Calu3 (cell line): ENCODE measurements at places on chromosomes 4 and X. TPM values are rescaled to one million over a fixed set of nuclear protein-coding genes. Genes with fewer than 3 reads are reported as not detected.
A peak's percentile ranks its signal among the peaks of the same experiment; 100 is the strongest.

The IL2RG gene
- 0.57 and 3.6 TPM in 2 replicates for total RNA-seq

The TMSB15A gene
- total RNA-seq: 1.8 and 1.9 TPM in 2 replicates

The FAM236B gene
- not detected in 2 replicates for total RNA-seq

The NRK gene
- total RNA-seq: not detected in 2 replicates

The DCAF8L2 gene
- not detected in 2 replicates for total RNA-seq

The KDR gene
- total RNA-seq: 0.09 TPM in 1 of 2 replicates, not detected in the other

The NUDT9 gene
- total RNA-seq: 15.7 and 16.8 TPM in 2 replicates

The CLCN5 gene
- 13.6 and 19.1 TPM in 2 replicates for total RNA-seq

The TIMM8A gene
- total RNA-seq: 30.9 and 31.1 TPM in 2 replicates

The MAGEA11 gene
- not detected in 2 replicates for total RNA-seq

The LPAR4 gene
- total RNA-seq: not detected in 2 replicates

The TDO2 gene
- total RNA-seq: not detected in 2 replicates

The CLDN24 gene
- total RNA-seq: not detected in 2 replicates

The RAB33A gene
- not detected in 2 replicates for total RNA-seq

GRCh38 chrX:30831082-30831481 lies 58.0 kb downstream of the TAB3 start:
- H3K27me3 ChIP-seq: no peaks in the 10 kb centered on the region
- no peak overlapping the region for H3K27ac ChIP-seq
- no peaks in the 10 kb centered on the region for H3K4me1 ChIP-seq
- H3K36me3 ChIP-seq: peaks cover 4% of the 10 kb centered on the region
- DNase-seq: no peak

DNA sequence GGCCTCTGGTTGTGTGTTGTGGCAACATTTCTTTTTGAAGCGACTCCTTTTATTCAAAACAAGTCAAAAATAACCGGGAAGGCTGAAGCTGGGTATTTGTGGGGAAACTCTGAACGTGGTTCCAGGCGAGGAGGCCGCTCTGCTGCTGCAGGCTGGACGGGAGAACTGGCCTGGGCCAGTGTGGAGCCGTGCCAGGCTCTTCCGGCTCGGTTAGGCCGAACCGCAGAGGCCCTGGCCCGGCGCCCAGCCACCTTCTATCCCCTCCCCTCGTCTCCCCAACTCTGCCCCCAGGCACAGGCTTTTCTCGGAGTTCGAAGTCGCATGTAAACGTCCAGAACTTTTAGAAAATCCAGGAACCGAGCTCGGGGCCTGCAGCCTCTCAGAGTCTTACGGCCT lies 2.4 kb upstream of the BCOR start:
- DNase-seq: peak; percentile 39
- H3K36me3 ChIP-seq: peaks cover 50% of the 10 kb centered on the region
- no peaks in the 10 kb centered on the region for H3K27me3 ChIP-seq
- H3K4me1 ChIP-seq: peaks cover under 1% of the 10 kb centered on the region

GRCh38 chrX:43656005-43656494 lies at the start of gene MAOA:
Gene MAOA (plus strand): TSS chrX:43656299. CDS start chrX:43656342, 43 bp downstream.
- DNase-seq: peak; percentile 28
- peak within 1 kb of the TSS; percentile 71 for H3K4me3 ChIP-seq
- no peaks in the 10 kb centered on the region for H3K27me3 ChIP-seq

DNA sequence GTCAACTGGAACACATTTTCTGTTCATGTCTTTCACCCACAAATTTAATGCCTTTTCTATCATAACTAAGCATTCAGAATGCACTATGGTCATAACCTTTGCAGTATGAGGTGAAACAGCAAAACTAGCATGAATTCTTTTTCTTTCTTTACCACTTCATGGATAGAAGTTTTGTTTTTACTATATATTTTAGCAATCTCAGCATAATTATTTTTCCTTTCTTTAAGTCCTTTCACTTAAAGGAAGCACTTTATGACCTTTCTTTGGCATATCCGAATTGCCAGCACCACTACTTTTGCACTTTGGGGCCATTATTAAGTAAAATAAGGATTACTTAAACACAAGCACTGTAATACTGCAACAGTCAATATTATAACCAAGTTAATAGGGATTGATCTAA lies 115.1 kb upstream of the DKK2 start:
- no peak for DNase-seq
- no peaks in the 10 kb centered on the region for H3K4me1 ChIP-seq
- no peaks in the 10 kb centered on the region for H3K27me3 ChIP-seq
- no peak overlapping the region for H3K4me3 ChIP-seq
- no peak overlapping the region for H3K27ac ChIP-seq
- no peaks in the 10 kb centered on the region for H3K36me3 ChIP-seq

GRCh38 chrX:120797188-120797851 lies 78.3 kb downstream of the CT47B1 start:
- H3K4me3 ChIP-seq: no peak overlapping the region
- H3K4me1 ChIP-seq: peaks cover 10% of the 10 kb centered on the region
- H3K36me3 ChIP-seq: no peaks in the 10 kb centered on the region
- no peak for DNase-seq

- H3K36me3 ChIP-seq: peaks cover 63% of the 10 kb centered on the region
- DNase-seq: no peak
- H3K4me1 ChIP-seq: no peaks in the 10 kb centered on the region
- no peak overlapping the region for H3K4me3 ChIP-seq
- no peaks in the 10 kb centered on the region for H3K27me3 ChIP-seq
- H3K27ac ChIP-seq: no peak overlapping the region
Measured at GRCh38 chr4:1234309-1234695, 14.6 kb downstream of the CTBP1 start.

GRCh38 chr4:152616804-152617203 lies 63.0 kb downstream of the TMEM154 start:
- H3K4me1 ChIP-seq: peaks cover 12% of the 10 kb centered on the region
- no peak overlapping the region for H3K27ac ChIP-seq
- no peaks in the 10 kb centered on the region for H3K36me3 ChIP-seq
- no peak overlapping the region for H3K4me3 ChIP-seq
- no peaks in the 10 kb centered on the region for H3K27me3 ChIP-seq
- no peak for DNase-seq

GRCh38 chrX:124530803-124531202 lies 184.4 kb downstream of the SH2D1A start:
- H3K36me3 ChIP-seq: no peaks in the 10 kb centered on the region
- no peak overlapping the region for H3K4me3 ChIP-seq
- peaks cover 14% of the 10 kb centered on the region for H3K27me3 ChIP-seq
- H3K27ac ChIP-seq: no peak overlapping the region

- no peak for DNase-seq
- H3K4me1 ChIP-seq: no peaks in the 10 kb centered on the region
- no peaks in the 10 kb centered on the region for H3K36me3 ChIP-seq
- no peaks in the 10 kb centered on the region for H3K27me3 ChIP-seq
Measured at GRCh38 chr4:161376275-161376674, 787.5 kb downstream of the FSTL5 start.

- no peaks in the 10 kb centered on the region for H3K4me1 ChIP-seq
- no peak for DNase-seq
- no peaks in the 10 kb centered on the region for H3K36me3 ChIP-seq
Measured at GRCh38 chr4:96073461-96073860, 233.6 kb downstream of the PDHA2 start.

- H3K36me3 ChIP-seq: no peaks in the 10 kb centered on the region
- H3K27me3 ChIP-seq: no peaks in the 10 kb centered on the region
- no peak for DNase-seq
- H3K4me1 ChIP-seq: no peaks in the 10 kb centered on the region
- no peak overlapping the region for H3K4me3 ChIP-seq
Measured at GRCh38 chr4:52979020-52979419, 116.9 kb downstream of the RASL11B start.

DNA sequence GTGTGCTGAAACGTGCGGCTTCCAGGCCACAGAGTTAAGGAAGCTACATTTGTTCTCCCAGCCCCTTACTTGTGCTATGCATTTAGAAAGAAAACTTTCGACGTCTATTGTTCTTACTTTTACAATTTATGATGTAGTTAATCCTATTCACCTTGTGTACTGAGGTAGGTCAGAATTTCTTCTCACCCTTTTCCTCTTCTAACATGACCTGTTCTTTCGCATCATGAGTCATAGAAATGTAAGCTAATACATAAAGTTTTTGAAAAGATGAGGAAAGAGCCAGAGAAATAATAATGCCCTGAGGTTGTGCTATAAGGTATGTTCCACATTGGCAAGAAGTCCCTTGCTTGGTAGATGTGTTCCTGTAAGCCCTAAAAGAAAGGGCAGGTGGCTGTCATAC lies 298.3 kb downstream of the TRIML1 start:
- H3K27ac ChIP-seq: peak overlapping the region; percentile 67
- no peak for DNase-seq
- peak overlapping the region; percentile 11 for H3K4me3 ChIP-seq
- H3K27me3 ChIP-seq: no peaks in the 10 kb centered on the region
- H3K4me1 ChIP-seq: peaks cover 31% of the 10 kb centered on the region

- peaks cover 13% of the 10 kb centered on the region for H3K27me3 ChIP-seq
- H3K36me3 ChIP-seq: no peaks in the 10 kb centered on the region
- H3K4me3 ChIP-seq: no peak overlapping the region
Measured at GRCh38 chr4:5921101-5921980, 28.5 kb upstream of the CRMP1 start.

DNA sequence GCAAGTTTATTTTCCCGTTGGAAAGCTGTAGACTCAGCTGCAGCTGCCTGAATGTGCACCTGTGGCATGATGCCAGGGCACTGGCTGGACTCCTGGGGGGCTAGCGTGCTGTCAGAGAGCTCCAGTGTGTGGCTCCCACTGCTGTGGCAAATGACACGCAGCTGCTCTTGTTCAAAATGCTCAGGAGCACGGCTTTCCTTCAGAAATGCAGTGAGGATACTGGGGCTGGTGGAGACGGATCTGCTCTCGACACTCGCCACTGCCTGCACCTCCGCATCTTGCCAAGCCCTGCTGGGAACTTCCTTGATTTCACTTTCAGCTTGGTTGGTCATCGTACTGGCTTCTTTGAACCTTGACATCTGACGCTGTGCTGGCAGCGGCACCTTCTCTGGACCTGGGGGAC lies 58.7 kb downstream of the GPRIN3 start:
- no peaks in the 10 kb centered on the region for H3K4me1 ChIP-seq
- H3K36me3 ChIP-seq: no peaks in the 10 kb centered on the region
- DNase-seq: no peak
- H3K4me3 ChIP-seq: no peak overlapping the region
- no peaks in the 10 kb centered on the region for H3K27me3 ChIP-seq

GRCh38 chrX:18733287-18733686 lies 25.8 kb downstream of the PPEF1 start:
- no peak overlapping the region for H3K27ac ChIP-seq
- no peak overlapping the region for H3K4me3 ChIP-seq
- no peak for DNase-seq
- no peaks in the 10 kb centered on the region for H3K36me3 ChIP-seq
- H3K27me3 ChIP-seq: peaks cover 15% of the 10 kb centered on the region

GRCh38 chr4:74531963-74532794 lies 87.2 kb downstream of the AREG start:
- H3K27ac ChIP-seq: peak overlapping the region; percentile 99
- peak; percentile 40 for DNase-seq
- H3K27me3 ChIP-seq: no peaks in the 10 kb centered on the region
- H3K36me3 ChIP-seq: peaks cover 18% of the 10 kb centered on the region

GRCh38 chrX:136336623-136337022 lies 35.9 kb downstream of the ADGRG4 start:
- no peaks in the 10 kb centered on the region for H3K36me3 ChIP-seq
- no peak for DNase-seq
- H3K4me3 ChIP-seq: no peak overlapping the region
- H3K27ac ChIP-seq: no peak overlapping the region
- no peaks in the 10 kb centered on the region for H3K4me1 ChIP-seq
- peaks cover 21% of the 10 kb centered on the region for H3K27me3 ChIP-seq

DNA sequence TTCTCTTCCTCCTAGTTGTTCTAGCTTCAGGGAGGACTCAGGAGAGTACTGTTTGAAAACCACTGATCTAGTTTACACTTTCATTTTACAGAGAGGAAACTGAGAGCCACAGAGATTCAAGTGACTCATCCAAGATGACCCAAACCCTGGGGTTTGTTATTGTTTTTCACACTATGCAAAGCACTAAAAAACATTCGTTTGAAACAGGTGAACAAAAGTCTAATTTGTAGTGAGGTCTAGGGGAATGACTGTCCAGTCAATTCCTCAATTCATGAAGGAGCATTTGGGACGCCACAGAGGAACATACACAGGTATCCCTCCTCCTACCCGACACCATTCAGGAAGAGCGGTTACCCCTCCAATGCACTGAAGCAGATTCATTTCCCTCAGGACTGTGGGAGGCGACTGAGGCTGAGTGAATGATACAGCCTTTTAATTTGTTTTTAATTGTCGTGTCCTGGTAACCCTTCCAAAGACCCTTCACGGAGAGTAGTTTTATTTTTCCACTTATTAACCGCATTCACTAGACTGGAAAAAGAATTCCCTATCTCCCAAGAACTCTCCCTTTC lies 30.3 kb downstream of the TLR10 start:
- no peak overlapping the region for H3K27ac ChIP-seq
- DNase-seq: no peak
- H3K27me3 ChIP-seq: no peaks in the 10 kb centered on the region
- H3K36me3 ChIP-seq: no peaks in the 10 kb centered on the region

DNA sequence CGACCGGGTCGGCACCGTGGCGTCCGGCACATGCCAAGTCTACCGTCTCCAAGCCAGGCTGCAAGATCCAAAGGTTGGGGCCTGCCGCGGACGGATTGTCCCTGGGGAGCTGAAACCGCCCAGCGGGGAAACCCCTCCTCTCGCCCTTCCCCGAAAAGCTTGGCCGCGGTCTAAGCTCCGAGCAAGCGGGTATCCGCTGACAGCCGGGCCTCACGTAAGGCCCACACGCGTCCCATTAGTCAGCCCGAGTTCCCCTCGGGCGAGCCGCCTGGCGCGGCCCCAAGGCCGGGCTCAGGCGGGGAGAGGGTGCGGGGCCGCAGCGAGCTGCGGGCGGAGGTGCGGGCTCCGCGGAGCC lies 6.8 kb upstream of the BCOR start:
- H3K36me3 ChIP-seq: peaks cover 47% of the 10 kb centered on the region
- peak overlapping the region; percentile 73 for H3K4me3 ChIP-seq
- H3K27me3 ChIP-seq: no peaks in the 10 kb centered on the region
- peak; percentile 27 for DNase-seq

DNA sequence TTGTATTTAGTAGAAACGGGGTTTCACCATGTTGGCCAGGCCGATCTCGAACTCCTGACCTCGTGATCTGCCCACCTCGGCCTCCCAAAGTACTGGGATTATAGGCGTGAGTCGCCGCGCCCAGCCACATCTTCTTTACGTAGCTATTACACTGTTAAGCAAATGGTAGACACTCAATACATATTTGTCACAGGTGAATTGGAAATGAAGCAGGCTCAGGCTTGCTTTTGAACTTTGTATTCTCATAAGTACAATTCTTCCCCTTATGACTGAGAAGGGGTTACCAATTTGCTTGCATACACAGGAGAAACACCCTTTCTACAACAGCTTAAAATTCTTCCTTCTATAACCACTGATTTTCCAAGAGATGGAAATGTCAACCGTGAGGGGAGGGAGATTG lies 787 bp upstream of the SRPX2 start:
- no peaks in the 10 kb centered on the region for H3K27me3 ChIP-seq
- peak overlapping the region; percentile 70 for H3K4me3 ChIP-seq
- H3K27ac ChIP-seq: peak overlapping the region; percentile 65
- no peak for DNase-seq

- H3K4me3 ChIP-seq: no peak overlapping the region
- H3K27ac ChIP-seq: no peak overlapping the region
- H3K36me3 ChIP-seq: no peaks in the 10 kb centered on the region
- no peak for DNase-seq
- H3K27me3 ChIP-seq: no peaks in the 10 kb centered on the region
- H3K4me1 ChIP-seq: no peaks in the 10 kb centered on the region
Measured at GRCh38 chr4:102047616-102048015, 257.1 kb downstream of the BANK1 start.
